ENCODE measurements at places on chromosomes 11 and 22. TPM values are rescaled to one million over a fixed set of nuclear protein-coding genes. Genes with fewer than 3 reads are reported as not detected.
A peak's percentile ranks its signal among the peaks of the same experiment; 100 is the strongest.

- no peak for DNase-seq
Observed at GRCh38 chr11:69446108-69446507, 35.4 kb upstream of the LINC01488 start.

- no peak for DNase-seq
Observed at GRCh38 chr22:30565341-30565740, 9.1 kb downstream of the GAL3ST1 start.

DNA sequence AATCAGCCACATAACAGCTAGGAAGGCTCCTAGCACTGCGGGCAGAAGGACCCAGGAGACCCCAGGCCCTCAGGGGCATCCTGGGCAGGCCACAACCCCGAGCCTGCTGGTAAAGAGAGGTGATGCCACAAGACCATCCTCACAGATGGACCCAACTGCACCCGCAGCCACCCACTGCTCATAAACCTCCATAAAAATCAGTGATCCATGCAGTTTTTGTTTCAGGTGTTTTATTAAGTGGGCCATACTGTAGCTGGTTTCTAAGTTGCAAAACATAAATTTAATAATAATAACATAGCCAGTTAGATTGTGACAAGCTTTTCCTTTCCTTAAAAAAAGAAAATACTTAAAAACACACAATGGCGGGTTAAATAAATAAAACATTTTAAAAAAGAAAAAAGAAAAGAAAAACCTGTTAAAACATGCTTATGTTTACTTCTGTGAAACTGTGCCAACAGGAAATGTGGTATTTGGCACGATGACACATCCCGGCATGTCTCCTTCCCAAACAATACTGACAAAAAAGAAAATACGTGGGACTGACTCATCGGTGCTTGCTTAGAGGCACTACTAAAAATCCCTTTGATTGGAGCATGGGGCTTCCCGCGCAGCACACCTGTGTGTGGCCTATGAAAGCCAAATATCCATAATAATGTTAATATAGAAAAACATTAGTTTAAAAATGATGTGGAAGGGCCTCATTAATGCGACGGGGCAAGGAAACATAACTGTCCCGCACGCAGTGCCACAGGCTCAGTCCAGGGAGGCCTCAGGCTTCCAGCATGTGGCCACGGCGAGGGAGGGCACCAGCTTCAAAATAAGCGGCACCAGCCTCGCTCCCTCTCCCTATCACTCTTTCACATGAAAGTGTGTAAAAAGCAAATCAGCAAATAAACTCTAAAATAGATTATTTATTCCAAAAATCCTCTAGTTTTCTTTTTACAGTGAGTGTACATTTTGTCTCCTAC, 47.5 kb upstream of the SCUBE2 start:
- DNase-seq: peak; percentile 63

DNA sequence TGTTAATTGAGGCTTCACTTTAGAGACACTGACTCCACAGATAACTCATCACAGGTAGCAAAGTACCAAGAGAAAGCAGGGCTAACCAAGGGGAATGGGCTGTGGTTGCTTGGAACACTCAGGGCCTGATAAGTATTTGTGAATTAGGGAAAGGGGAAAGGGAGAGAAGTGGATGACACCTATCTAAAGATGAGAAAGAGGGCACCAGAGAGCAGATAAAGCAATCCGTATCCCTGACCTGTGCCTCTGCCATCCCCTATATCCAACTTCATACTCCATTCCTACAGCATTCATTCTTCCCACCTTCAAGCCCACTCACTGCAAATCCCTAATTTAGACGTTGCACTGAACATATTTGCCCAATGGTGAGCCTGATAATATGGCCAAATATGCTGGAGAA, 43.0 kb upstream of the API5 start:
- no peak for DNase-seq

- no peak for DNase-seq
Observed at GRCh38 chr11:111557425-111558111, 17.0 kb downstream of the LAYN start.

GRCh38 chr11:26579683-26580082, 7.6 kb upstream of the MUC15 start:
- no peak for DNase-seq

GRCh38 chr11:19173004-19173689, 28.6 kb downstream of the CSRP3 start:
- no peak for DNase-seq

DNA sequence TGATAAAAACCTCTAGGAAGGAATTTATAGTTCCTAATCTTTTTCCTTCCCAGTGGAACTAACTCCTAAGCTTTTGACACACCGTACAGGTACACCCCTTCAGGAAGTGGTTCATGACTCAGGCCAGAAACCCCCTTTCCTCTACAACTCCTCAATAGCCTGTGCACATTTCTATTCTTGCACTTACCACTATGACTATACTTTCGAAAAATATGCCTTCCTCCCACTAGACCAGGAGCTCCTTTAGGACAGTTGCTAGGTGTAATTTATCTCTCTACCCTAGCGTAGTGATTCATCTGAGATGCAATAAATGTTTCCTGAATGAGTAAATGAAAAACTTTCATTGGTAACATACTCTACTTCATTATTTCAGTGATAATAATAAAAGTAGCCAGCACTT, 14.5 kb downstream of the MAP6 start:
- DNase-seq: peak; percentile 41

DNA sequence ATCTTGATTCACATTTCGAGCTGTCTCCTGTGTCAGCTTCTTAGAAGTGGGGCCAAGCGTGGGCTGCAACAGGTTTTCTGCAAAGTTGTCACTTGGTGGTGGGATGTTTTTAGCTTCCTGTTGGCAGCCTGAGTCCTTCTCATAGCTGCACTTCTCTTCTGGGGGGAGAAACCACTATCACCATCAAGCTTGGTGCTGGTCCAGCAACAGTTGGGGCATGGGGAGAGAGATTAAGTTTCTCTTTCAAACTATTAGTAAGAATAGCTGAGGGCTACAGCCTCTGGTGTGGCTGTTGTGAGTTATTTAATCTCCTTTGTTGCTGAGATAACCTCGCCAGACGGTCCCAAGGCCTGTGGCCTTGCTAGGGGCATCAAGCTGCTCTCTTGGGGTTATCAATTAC, 123.3 kb upstream of the CRYBB3 start:
- DNase-seq: peak; percentile 85

GRCh38 chr22:23211622-23212021, 31.3 kb downstream of the BCR start:
- no peak for DNase-seq

DNA sequence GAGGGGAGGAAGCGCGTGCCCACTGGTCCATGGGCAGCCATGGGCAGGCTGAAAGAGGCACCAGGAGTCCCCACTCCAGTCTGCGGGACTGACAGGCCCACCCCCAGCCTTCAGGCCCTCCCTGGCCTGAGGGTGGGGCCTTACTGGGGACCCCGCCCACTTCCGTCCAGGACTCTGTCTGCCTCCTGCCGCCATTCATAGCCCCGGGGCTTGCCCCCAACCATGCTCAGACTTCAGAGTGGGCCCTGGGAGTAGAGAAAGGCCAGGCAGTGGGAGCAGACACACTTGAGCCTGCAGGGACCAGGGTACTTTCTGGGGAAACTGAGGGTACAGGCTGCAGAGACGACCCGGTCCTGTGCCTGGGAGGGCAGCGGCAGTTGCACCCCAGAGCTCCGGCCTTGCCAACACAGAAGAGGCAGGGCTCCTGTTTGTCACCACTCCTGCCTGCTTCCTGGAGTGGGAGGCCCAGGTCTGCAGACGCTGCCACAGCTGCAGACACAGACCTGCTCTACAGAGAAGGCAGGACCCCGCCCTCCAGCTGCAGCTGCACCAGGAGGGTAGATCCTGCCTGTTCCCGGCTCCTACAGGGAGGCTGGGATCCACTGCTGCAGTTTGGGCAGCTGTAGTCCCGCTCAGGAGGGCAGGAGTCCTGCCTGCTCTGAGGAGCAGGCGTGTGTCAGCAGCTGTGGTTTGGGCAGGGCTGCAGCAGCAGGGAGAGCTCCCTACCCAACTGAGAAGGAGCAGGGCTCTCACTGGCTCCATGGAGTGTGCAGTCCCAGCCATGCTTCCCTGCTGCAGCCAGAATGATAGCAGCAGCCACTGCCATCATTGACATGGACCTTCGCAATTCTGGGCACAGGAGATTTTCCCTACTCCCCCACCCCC, 387.9 kb upstream of the ANO3 start:
- DNase-seq: no peak

DNA sequence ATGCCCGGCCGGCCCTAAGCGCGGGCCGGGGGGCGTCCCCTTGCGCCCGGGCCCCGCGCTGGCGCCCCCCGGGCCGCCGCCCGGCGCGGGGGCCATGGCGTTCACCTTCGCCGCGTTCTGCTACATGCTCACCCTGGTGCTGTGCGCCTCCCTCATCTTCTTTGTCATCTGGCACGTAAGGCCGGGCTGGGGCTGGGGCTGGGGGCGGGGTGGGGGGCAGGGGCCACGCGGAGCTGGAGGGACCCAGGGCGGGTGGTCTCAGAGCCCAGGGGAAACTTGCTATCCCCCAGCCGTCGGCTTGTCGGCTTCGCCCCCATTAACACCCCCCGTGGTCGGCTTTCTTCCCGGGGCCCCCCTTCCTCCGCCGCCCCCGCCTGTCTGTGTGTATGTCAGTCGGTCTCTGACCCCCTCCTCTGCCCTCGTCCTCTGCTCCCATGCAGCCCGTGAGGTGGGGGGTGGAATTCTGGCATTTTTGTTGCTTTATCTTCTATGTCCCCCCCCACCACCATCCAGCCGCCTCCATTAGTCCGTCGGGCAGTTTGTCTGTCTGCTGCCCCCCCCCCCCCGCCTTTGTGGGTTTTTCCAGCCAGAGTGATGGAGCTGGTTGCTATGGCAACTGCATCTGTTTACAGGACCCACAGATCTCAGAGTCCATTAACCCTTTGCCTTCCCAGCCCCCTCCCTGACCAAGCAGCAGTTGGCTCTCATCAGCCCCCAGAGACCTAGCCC, 552 bp downstream of the CNIH2 start:
- DNase-seq: peak; percentile 29

DNA sequence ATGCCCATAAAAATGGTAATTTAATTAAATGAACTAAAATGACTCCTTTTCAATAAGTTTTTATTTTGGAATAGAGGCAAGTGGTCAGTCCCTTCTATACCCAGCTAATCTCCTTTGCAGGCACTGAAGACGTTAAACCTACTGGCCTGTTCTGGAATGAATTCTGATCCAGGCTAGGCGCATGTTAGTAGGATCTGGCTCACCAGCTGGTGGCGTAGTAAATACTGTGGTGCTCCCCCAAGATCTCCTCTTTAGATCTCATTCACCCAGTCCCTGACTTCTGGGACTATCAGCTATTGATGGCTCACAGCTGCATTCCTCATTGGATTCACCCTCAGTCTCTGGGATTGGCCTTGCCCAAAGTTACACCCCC, 173.7 kb upstream of the DDI1 start:
- DNase-seq: no peak

GRCh38 chr11:199782-200181, 6.9 kb downstream of the SCGB1C1 start:
- DNase-seq: peak; percentile 8

DNA sequence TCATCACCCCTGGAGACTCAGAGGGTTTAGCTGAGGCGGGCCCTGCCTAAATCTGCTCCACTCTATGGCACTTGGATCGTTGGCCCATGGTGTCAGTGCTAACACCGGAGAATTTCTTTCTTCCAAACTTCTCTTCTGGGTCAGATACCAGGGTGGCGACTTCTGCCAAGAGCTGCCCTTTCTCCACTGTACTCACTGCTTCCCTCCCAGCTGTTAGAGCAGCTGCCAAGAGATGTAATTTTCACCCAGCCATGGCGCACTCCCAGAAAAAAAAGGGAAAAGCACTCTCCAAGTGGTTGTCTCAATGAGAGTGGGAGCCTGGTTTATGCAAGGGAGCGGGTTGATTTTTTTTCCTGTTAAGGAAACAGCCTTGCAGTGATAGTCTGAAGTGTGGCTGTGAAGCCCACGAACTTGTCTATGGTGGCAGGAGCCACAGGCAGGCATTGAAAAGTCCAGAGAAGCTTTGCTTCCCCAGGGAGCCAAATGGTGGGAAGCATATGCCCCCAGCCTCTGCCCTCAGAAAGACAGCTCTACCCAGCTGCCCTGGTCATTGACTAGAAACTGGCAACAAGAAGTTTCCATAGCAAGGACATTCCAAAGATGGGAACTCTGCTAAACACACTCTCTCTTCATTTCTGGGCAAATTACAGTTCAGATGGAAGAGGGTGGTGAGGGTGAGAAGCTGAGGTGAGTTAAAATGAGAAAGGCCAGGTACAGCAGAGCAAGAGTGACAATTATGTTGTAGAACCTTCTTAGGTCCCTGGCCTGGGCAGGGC, 10.7 kb downstream of the PCSK7 start:
- no peak for DNase-seq

DNA sequence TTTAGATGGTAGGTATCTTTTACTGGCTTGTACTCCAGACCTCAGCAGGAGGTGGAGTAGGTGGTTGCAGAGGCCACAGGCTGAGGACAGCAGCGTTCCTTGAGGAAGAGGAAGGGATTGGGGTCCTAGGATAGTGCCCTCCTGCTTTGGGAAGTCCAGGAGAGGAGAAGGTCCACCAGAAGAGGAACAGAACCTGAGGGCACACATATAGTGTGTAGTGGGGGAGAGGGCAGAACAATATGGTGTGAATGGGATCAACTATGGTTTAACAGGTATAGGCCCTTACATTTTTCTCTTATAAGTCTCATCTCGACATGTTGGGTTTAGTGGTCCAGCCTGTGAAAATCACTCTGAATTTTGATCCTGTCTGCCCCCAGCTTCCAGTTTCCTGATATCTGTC, 229.1 kb upstream of the ZBED5 start:
- DNase-seq: no peak

- DNase-seq: peak; percentile 78
Observed at GRCh38 chr11:313787-314553, at the start of gene IFITM1. Gene IFITM1 (plus strand): TSS chr11:314040. CDS start chr11:314171, 131 bp downstream.

The NLRP14 gene
- 0.11 TPM for total RNA-seq

The OR2AT4 gene
- not detected for total RNA-seq

The LDLRAD3 gene
- 0.47 TPM for total RNA-seq

The OR6T1 gene
- total RNA-seq: not detected

The FAM181B gene
- not detected for total RNA-seq

The GPHA2 gene
- total RNA-seq: 0.34 TPM

The MYO7A gene
- 0.23 TPM for total RNA-seq

The OR2AG1 gene
- not detected for total RNA-seq

The STIM1 gene
- 62.6 TPM for total RNA-seq

Measured in activated CD4-positive, alpha-beta T cell treated with anti-CD3 and anti-CD28 coated beads for 36 hours (primary cell).